Activated naive CD4-positive, alpha-beta T cell treated with anti-CD3 and anti-CD28 coated beads, Interleukin-2, amount 50 U/mL, for 16 hours (primary cell): ENCODE measurements at places on chromosomes 2 and 18.

DNA sequence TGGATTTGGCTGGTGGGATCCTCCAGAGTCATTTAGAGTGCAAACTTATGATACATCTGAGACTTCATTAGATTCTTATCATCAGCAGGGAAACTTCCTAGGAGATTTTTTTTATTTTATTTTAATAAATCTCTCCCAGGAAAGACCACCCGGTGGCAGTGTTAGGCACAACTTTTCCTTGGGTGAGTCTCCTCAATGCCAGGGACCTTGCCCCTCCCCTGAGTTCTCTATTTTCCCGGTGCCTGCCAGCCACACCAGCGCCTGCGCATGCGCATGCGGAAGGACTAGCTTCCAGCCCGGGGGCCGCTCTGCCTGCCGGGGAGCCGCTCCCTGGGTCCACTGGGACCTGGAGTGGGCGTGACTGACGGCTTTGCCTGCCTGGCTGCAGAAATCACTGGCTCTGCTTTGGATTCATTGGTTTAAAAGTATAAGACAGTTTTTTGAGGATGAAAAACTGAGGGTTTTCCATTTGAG lies 86.6 kb downstream of the TMEM182 start:
- DNase-seq: no peak

GRCh38 chr2:86304416-86304815 lies 33.0 kb downstream of the REEP1 start:
- DNase-seq: no peak

DNA sequence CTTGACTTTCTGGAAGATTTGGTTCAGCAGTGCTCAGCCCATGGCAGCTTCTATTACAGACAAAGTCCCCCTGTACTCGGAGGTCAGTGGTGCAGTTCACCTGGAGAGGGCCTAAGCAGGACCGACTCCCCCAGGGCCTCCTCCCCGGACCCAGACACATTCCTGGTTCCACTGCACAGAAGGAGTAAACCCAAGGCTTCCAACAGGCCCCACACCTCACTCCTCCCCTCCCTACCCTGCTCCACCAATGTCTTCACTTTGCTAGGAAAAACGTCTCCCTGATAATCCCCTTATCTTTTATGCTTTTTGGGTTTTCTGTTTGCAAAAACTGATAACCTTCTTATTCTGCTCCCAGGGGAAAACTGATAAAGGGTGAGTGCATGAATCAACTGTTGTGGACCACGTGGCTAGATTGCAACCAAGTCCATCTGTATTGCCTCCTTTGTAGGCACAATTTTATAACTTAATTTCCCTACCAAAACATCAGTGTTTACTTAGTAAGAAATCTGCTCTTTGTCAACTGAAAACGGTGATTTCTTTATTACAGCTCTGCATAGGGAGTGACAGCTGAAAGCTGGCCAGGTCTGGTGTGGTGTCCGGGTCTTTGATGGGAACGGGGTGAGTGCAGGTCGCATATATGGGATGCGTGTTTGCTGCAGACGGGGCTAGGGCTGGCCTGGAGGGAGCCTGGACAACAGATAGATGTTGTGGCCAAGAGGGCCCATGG lies 202.5 kb downstream of the GLI2 start:
- no peak for DNase-seq

DNA sequence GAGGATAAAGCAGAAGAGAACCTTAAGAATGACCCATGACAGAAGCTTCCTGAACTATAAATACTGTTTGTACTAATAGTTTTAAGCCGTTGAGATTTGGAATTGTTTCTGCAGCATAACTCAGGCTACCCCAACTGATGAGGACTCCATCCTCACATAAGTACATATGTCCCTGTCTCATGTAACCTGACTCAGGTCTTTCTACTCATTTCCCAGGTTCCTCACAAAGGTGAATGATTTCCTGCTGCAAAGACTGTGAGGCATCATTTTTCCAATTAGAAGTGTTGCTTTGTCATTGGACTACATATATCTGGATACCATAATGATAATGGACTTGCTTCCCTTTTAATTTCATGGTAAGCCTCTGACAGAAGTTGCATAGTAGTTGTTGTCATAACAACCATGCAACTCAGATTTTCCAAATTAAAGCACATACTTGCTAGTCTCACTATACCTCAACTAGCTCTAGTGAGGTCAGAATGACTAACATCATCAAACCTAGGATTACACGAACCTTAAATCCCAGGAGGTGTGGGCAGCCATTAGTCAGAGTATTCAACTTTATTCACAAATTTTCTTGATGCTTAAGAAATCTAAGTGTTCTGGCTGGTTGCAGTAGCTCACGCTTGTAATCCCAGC lies 38.0 kb upstream of the NEDD4L start:
- no peak for DNase-seq

DNA sequence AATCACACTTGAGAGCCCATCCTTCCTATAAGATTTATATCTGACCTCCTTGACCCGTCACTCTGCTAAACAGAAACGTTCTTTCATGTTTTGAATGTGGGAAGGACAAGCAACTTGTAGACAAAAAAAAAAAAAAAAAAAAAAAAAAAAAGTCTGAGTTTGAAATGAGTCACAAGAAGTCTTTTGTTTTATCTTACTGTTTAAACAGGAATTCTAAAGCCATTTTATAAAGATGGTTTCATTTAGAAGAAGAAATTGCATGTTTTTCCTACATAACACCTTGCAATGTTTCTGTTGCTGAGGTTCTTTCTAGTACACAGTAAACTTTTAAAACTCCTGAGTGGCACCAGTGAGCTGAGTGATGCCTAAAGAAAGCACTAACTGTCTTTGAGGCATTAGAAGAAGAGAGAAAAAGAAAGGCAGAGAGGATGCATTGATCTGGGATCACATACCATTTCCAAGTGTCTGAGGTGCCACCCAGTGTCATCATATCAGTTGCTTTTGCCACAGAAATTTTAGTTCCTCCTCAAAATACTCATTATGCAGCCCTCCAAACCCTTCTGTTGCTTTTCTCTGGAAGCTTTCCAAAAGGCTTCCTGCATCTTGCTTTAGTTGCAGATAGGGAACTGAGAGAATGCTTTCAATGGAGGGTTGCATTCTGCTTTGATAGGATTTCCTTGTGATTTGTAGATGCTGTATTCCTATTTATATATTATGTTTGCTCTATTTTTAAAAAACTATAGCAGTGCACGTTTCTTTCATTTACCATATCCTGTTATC lies 69.1 kb downstream of the ACVR2A start:
- DNase-seq: no peak

GRCh38 chr2:181781078-181781786 lies 100.9 kb upstream of the NEUROD1 start:
- no peak for DNase-seq

- no peak for DNase-seq
These were observed 94.0 kb downstream of the CELF4 start for GRCh38 chr18:37471637-37472036.

DNA sequence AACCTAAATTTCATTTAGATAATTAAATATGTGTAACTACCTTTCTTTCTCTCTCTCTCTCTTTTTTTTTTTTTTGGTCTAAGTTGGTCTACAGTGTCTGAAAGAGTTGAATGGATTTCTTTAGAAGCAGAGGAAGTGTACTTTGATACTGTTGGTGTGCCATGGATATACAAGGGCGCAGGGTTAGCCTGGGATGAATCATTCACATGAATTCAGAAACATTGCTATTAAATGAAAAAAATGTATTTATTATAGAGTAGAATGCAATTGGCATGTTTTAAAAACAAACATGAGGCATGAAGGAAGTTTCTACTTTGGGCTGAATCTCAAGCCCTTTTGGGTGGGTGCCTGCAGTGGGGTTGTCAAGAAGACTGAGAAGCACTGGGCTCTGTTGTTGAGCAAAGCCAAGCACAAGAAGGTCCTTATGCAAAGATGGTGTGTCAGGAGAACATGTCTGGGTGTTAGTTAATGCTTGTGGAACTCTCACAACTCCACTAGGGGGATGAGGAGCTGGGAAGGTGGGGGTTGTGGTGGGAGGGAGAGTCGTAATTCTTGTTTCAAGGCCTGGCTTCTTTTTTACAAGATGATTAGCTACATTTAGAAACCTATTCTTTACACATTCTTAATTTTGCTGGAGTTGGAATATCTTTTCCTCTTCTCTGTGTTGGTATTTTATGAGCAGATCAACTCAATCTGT lies 57.9 kb downstream of the LYPD6 start:
- no peak for DNase-seq

GRCh38 chr2:5937321-5937720 lies 245.1 kb downstream of the SOX11 start:
- no peak for DNase-seq
